BJ (cell line): ENCODE measurements at places on chromosomes 6 and 20.
A peak's percentile ranks its signal among the peaks of the same experiment; 100 is the strongest.

GRCh38 chr6:36666287-36666686 is 12.2 kb upstream of the CDKN1A start:
- DNase-seq = no peak

DNA sequence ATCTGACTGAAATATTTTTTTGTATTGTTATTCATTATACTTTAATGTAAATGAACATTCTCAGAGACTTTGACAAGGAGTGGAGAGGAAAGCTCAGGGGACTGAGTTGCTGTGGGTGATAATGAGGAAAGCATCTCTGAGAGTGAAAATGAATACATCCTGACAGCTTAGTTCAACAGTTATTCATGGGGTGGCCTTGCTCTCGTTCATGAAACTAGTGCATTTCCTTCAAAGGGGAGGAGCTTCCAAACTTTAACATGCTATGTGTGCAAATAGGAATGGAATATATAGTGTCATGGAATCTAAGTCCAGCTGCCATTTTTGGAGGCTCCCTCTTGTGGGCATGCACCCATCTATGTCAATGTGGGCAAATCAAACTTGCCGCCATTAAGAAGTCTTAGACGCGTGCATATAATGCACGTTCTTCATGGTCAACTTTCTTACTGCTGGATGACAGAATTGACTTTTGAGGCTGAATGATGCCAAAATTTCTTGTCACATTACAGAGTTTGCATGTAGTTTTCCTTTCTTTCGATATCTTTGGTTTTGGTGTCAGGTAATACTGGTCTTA is 124.3 kb upstream of the TMEM170B start:
- no peak for DNase-seq

GRCh38 chr6:142570221-142570671 is 268.4 kb downstream of the ADGRG6 start:
- peak; percentile 35 for DNase-seq

DNA sequence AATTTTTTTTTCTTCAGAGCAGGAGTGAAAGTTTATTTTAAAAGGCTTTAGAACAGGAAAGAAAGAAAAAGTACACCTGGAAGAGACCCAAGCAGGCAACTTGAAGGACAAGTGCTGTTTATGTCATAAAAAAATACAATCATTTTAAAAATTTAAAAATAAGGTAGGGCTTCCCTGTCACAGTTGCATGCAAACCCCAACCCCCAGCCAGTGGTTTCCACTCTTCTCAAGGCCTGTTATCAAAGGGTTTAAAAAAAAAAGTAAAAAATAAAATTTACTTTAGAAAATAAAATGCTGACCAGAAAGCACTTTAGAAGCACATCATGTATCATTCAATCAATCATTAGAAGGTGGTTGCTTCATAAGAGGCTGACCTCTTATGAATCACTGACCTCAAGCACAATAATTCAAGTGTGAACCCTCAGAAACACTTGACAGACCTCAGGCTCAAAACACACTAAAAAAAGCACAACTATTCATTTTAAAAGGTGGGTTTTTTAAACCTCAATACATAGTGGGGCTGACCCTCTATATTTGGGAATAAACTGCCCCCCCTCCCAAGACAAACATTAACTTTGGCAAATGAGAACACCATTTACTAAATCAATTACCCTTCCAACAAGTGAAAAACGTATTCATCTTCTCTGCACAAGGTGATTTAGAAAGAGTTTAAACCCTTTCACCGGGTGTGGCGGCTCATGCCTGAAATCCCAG is 15.6 kb downstream of the ILRUN start:
- DNase-seq = no peak

DNA sequence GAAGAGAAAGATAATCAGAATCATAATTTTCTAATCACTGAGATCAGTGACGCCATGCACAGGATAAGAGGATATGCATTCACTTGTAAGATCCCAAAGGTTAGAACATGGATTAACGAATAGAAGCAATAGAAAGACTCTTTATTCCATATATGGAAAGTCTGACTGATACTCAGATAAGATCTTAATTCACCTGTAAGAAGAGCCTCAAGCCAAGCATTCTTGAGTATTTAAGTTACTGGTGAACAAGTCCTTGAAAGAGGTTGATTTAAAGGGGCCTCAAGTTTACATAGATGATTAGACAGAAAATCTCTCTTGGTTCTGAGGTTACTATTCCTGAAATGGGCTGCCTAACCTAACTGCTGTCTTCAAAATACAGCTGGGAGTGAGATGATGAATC is 53.8 kb upstream of the MTRF1L start:
- DNase-seq = no peak
